ENCODE measurements at places on chromosomes 6 and 20.

- DNase-seq: no peak
These were observed 51.6 kb upstream of the SNAP25 start for GRCh38 chr20:10167040-10167439.

GRCh38 chr6:102075539-102075938, 682.0 kb downstream of the GRIK2 start:
- DNase-seq: no peak

GRCh38 chr6:91590191-91590590, 1003.3 kb upstream of the MAP3K7 start:
- no peak for DNase-seq

- no peak for DNase-seq
These were observed 162.3 kb upstream of the PDE10A start for GRCh38 chr6:165825256-165825815.

DNA sequence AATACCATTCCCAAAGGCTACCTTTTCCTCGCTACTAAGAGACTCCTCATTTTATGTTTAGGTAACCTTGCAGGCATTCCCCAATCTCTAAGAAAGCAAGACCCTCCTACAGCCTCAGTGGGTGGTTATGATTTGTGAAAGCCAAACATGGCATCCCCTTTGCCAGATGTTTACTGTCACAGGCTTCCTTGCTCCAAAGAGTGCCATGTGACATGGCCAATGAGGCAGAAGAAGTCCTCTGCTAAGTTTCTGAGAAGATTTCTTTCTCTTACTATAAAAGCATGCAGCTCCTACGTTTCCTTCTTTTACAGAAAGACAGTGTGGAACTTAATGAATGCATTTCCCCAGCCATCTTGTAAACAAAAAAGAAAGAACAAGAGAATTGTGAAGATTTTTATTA, 688.2 kb downstream of the TBC1D32 start:
- DNase-seq: no peak

DNA sequence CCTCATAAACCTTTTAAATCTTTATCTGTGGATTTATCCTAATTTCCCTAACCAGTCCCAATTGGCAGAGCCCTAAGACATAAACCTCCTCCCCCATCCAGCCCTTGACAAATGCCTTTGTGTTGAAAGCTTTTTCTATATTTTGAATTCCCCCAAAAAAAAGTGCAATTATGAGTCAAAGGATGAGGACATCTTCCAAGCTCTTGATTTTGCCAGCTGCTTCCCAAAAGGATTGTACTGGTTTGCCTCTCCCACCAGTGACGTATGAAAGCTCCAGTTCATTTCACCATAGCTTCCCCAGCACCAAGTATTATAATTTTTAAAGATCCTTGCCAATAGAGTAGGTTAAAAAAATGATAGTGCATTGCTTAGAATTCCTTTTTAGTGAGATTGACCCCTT, 38.9 kb downstream of the SIRPA start:
- no peak for DNase-seq

DNA sequence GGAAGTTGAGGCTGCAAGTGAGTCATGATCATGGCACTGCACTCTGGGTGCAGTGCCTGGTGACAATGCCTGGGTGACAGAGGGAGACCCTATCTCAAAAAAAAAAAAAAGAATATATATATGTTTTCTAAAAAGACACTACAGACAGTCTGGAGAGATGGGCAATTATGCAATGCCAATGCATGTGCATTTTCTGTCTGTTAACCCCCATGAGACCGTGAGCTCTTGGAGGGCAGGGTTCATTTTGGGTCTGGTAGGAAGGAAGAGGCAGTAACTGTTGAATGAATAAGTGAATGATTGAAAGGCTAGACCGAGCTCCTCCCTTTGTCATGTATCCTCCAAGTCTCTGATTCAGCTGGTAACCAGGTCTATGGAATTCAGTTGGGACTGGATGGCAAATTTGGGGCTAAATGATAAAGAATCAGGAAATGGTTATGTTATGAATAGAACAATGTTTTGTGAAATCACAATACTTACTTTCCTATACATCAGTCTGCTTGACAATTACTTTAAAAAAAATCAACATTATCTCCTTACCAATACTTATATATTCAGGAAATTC, 5.6 kb upstream of the BLCAP start:
- no peak for DNase-seq

GRCh38 chr6:3966426-3966825, 112.5 kb downstream of the FAM217A start:
- no peak for DNase-seq

DNA sequence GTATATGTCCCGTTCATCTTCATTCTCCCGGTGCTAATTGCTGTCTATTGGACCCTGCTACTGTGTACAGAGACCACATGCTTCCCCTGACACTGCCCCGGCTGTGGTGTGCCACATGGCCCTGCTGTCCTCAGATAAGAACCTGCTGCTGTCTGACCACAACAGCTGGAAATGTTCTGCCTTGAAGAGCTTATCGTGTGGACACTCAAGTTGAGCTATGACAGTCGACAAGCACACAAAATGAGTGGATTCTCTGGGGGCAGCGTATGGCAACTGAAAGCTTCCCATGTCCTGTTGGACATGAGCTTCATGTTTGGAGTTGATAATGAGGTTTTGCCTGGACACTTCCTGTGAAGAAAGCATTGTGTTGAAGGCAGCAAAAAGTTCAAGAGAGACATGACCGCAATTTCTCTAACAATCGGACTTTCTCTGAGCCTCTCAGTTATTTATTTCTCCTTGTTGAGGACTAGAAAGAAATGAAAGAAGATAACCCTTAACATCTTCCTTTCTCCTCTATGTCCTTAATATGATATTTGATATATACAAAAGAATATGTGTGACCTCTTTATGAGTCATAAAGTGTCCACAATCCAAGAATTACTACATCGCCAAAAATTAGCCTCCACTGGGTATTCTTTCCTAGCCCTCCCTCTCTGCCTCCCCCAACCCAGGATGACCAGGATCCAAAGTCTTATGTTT, 187.1 kb upstream of the TCF21 start:
- no peak for DNase-seq

DNA sequence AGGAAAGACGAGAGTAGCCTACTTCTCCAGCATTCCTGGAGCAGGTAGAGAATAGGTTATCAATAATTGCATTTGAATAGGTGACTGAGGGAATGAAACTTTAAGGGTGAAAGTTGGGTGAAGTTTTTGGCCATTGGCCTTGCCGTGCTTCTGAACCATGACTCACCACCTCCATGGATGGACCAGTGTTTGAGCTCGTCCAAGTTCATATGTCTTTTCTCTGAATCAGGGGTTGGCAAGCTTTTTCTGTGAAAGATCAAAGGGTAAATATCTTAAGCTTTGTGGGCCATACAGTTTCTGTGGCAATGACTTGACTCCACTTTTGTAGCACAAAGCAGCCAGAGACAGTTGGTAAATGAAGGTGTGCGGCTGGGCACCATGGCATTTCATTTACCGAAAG, 31.8 kb downstream of the SNRNP48 start:
- no peak for DNase-seq

DNA sequence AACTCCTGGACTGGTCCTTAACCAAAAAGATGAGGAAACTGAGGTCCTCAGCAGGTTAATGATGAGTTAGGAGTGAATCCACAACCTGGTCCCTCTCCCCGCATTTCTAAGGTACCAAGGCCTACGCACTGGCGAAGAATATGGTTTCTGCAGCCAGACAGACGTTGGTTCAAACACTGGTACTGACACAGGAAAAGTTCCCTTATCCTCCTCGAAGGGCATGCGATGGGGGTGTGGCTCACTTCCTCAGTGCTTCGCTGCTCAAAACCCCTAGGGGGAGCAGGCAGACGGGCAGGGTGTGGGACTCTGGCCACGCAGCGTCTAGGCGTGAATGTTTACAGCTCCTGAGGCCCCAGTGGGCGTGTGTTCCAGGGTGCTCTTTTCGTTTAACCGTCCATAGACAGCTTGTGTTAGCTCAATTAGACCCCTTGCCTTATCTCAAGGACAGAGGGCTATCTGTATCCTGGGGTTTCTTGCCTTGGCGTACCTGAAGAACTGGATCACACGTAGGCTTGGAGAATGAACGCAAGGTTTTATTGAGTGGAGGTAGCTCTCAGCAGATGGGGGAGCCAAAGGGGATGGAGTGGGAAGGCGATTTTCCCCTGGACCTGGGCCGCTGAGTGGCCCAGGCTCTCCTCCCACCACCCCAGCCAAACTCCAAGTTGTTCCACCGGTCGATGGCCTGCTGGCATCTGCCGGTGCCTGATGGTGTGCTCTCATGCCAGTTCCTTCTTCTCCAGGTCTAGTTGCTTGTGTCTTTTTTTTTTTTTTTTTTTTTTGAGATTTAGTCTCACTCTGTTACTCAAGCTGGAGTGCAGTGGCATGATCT, 31.8 kb upstream of the PTPN1 start:
- peak; percentile 47 for DNase-seq

DNA sequence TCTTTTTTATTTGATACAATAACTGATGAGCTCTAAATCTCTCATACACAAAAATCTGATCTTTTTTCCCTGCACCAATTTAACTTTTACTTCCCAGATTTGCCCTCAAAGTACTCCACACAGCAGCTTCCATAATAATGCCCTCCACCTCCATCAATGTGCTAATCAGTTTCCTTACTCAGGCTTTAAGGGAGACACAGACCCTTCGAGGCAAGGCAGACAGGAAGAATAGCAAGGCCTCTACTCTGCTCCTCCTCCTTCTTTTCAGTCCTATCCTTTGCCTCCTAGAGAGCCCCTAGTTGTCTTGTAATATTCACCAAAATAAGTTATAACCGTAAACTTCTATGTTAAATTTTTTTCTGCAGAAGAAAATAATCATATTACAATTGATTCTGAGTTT, 444.9 kb upstream of the RNF217 start:
- DNase-seq: no peak

- DNase-seq: no peak
These were observed 507.5 kb upstream of the SULF2 start for GRCh38 chr20:48292806-48293205.

DNA sequence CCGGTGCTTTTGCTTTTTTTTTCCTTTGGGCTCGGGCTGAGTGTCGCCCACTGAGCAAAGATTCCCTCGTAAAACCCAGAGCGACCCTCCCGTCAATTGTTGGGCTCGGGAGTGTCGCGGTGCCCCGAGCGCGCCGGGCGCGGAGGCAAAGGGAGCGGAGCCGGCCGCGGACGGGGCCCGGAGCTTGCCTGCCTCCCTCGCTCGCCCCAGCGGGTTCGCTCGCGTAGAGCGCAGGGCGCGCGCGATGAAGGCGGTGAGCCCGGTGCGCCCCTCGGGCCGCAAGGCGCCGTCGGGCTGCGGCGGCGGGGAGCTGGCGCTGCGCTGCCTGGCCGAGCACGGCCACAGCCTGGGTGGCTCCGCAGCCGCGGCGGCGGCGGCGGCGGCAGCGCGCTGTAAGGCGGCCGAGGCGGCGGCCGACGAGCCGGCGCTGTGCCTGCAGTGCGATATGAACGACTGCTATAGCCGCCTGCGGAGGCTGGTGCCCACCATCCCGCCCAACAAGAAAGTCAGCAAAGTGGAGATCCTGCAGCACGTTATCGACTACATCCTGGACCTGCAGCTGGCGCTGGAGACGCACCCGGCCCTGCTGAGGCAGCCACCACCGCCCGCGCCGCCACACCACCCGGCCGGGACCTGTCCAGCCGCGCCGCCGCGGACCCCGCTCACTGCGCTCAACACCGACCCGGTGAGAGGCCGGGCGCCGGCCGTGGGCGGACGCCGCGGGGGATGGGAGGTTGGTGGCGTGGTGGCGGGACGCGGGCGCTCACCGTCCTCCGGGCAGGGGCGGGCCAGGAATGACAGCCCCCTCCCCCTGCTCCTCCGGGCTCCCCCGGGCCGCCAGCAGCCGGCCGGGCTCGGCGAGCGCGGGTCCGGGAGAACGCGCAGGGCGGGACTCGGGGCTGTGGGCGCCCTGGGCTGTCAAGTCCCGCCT, 606 bp downstream of the ID4 start:
- DNase-seq: no peak

DNA sequence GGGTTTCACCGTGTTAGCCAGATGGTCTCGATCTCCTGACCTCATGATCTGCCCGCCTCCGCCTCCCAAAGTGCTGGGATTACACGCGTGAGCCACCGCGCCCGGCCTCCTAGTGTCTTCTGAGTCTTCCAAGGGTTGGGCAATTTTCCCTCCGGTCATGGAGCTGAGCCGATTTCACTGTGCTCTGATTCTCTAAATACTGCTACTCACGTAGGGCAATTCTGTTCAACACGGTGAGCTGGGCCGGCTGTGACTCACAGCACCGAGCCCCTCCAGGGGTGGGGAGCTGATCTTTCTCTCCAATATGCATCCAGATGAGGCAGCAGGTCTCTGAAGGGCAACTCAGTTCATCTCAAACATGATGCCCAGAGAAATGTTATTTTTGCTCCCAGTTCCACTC, 71.6 kb upstream of the CD93 start:
- DNase-seq: no peak

DNA sequence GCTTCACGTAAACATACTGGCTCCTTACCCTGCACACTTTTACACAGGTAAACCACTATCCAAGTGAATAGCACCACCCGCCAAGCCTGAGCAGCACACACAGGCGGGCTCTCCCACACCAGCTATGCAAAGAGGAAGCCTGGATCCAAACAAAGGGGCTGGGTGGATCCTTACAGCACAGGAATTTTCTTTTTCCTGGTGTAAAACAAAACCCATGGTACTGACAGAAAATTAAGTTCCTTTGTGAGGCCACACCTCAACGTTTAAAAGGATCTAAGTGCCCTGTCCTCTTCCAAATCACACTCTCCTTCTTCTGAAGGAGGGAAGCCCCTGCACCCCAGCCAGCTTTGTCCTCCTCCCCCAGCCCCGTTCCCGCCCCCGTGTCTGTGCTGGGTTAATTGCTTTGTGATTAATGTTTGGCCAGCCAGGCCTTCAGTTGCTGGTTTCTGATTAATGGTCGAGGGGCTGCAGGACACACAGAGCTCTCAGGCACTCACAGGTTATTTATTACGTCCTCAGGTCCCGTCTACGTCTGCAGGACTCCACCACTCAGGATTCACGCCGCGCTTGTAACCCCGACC, 6.1 kb downstream of the DACT2 start:
- DNase-seq: no peak

DNA sequence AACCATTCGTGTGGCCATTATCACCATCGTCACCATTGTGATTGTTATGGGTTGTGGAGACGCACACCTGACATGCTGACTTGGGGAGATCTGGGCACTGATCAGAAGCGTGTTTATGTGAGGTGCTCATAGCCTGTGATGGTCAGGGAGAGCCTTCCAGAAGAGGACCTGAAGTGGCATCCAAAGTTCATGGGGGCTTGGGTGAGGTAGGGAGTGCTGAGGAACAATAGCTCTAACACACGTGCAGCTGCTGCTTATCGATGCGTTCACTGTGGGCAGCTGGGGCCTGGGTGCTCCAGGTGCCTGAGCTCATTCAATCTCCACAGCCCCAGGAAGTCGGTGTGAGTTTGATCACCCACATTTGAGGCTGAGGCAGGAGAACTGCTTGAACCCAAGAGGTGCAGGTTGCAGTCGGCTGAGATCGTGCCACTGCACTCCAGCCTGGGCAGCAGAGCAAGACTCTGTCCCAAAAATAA, 227.3 kb downstream of the PREX1 start:
- DNase-seq: no peak

- no peak for DNase-seq
These were observed 35.7 kb downstream of the HBS1L start for GRCh38 chr6:135018941-135019340.

DNA sequence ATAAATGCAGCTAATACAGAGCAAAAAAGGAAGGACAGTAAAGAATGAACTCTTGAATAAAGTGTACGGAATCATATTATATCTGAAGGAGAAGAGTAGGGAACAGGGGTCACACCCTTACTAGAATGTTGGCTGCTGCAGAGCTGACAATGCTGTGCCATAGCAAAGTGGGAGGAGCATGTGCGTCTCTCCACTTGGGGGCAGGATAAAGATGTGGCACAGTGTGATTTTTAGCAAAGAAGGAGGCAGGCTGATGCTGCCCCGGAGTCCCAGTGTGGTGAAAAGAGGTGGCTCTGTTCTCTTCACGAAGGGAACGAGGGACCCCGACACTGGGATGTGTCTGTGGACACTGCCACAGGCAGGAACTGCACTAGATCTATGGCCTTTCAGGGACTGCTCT, 67.5 kb downstream of the INSM1 start:
- DNase-seq: no peak

All from stimulated activated CD8-positive, alpha-beta memory T cell treated with anti-CD3 and anti-CD28 coated beads, Interleukin-15, amount 100 ng/mL, for 1 hour (primary cell).